ENCODE measurements at places on chromosomes 3 and 15. TPM values are rescaled to one million over a fixed set of nuclear protein-coding genes. Genes with fewer than 3 reads are reported as not detected.
A peak's percentile ranks its signal among the peaks of the same experiment; 100 is the strongest.

CYP1A2 gene
- total RNA-seq: not detected

GRCh38 chr3:155805802-155806618, at the start of gene C3orf33:
TSS of gene C3orf33 (minus strand) at chr3:155806278. CDS start at chr3:155806252, 26 bp downstream.
- H3K27me3 ChIP-seq: no peaks in the 10 kb centered on the region
- H3K36me3 ChIP-seq: no peaks in the 10 kb centered on the region
- H3K27ac ChIP-seq: peak within 1 kb of the TSS; percentile 76
- DNase-seq: peak; percentile 88

LRRC34 gene
- total RNA-seq: 4.0 TPM

GMPS gene
- total RNA-seq: 43.9 TPM

DNA sequence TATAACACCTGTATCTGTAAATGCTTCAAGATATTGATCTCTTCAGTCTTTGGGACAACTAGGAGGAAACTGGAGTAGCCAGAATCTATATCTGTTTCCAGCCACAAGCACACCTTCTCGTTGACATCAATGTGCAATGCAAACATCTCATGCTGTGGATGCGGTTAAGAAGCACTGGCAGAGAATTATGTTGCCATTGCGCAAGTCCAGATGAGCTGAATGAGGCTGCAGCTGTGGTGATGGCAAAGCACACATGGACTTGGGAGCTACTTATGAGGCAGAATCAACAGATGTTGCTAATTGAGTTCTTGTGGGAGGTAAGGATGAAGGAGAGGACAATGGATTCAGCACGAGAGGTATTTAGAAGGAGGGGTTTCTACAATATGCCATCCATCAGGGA, 90.9 kb downstream of the STRIT1 start:
- DNase-seq: no peak
- no peaks in the 10 kb centered on the region for H3K27me3 ChIP-seq
- no peak overlapping the region for H3K4me3 ChIP-seq
- H3K27ac ChIP-seq: no peak overlapping the region
- no peaks in the 10 kb centered on the region for H3K36me3 ChIP-seq
- no peaks in the 10 kb centered on the region for H3K4me1 ChIP-seq

CPEB1 gene
- 1.4 TPM for total RNA-seq

GRCh38 chr3:106215047-106215446, 346.2 kb upstream of the CBLB start:
- H3K4me1 ChIP-seq: no peaks in the 10 kb centered on the region
- H3K4me3 ChIP-seq: no peak overlapping the region
- no peak for DNase-seq
- no peak overlapping the region for H3K27ac ChIP-seq
- H3K36me3 ChIP-seq: no peaks in the 10 kb centered on the region
- no peaks in the 10 kb centered on the region for H3K27me3 ChIP-seq

DNA sequence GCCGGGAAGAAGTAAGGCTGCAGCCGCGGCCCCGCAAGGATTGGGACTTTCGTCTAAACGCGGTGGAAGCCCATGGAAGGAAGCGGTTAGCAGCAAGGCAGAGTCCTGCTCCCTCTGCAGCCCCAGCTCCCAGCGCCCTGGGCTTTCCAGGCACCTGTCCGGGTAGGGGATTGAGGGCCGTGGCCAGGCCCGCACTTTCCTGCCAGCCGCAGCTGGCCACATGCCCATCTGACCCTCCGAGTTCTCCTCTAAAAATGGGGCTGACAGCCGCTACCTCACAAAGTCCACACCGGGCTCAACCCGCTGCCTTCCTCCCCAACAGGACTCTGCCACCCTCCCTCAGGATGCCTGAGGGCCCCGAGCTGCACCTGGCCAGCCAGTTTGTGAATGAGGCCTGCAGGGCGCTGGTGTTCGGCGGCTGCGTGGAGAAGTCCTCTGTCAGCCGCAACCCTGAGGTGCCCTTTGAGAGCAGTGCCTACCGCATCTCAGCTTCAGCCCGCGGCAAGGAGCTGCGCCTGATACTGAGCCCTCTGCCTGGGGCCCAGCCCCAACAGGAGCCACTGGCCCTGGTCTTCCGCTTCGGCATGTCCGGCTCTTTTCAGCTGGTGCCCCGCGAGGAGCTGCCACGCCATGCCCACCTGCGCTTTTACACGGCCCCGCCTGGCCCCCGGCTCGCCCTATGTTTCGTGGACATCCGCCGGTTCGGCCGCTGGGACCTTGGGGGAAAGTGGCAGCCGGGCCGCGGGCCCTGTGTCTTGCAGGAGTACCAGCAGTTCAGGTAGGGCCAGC, 1.9 kb downstream of the NEIL1 start:
- H3K36me3 ChIP-seq: no peaks in the 10 kb centered on the region
- H3K4me1 ChIP-seq: peaks cover 14% of the 10 kb centered on the region
- peak; percentile 33 for DNase-seq
- peak overlapping the region; percentile 61 for H3K4me3 ChIP-seq
- H3K27ac ChIP-seq: no peak overlapping the region

GRCh38 chr3:37545479-37545878, 316.2 kb upstream of the CTDSPL start:
- no peak overlapping the region for H3K27ac ChIP-seq
- no peaks in the 10 kb centered on the region for H3K27me3 ChIP-seq
- no peaks in the 10 kb centered on the region for H3K36me3 ChIP-seq
